Stimulated activated CD8-positive, alpha-beta memory T cell treated with anti-CD3 and anti-CD28 coated beads, Interleukin-4, amount 100 ng/mL, for 1 hour (primary cell): ENCODE measurements at places on chromosomes 3 and 15.

GRCh38 chr15:35547775-35548364 lies 1.9 kb upstream of the DPH6 start:
- no peak for DNase-seq

DNA sequence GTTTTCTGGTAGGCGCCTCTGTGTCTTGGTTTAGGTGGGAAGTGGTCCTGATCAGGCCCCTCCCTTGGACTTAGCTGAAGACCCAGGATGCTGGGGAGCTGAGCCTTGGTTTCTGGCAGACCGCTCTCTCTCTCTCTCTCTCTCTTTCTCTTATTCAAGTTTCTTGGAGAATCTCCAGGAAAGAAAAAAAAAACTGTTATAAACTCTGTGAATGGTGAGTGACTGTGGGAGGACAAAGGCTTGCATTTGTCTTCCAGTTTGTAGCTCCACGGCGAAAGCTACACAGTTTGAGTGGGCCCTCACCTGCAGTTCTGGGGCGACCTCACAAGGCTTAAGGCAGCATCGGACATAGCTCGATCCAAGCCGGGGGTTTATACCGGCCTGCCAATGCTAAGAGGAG lies 7.5 kb downstream of the DET1 start:
- DNase-seq = no peak

- no peak for DNase-seq
Observed at GRCh38 chr3:13274551-13275332, 145.4 kb downstream of the NUP210 start.

GRCh38 chr15:80870893-80871292 lies 91.7 kb downstream of the CEMIP start:
- DNase-seq = no peak

- no peak for DNase-seq
Observed at GRCh38 chr3:38015984-38016383, 13.5 kb downstream of the PLCD1 start.

DNA sequence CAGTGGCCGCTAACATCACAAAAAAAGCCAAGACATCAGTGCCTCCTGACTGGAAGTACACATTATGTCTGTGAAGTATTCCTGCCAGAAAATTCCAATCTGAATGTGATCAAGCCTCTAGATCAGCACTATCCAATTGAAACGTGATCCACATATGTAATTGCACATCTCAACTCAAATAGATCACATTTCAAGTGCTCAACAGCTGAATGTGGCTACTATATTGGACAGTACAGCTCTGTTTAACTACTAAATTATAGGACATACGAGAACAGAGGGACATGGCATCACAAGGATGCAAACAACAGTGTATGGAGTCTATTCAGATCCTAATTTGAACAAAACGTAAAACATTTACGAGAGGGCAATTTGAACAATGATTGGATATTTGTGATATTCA lies 542 bp upstream of the UBAP1L start:
- no peak for DNase-seq

- DNase-seq = no peak
Observed at GRCh38 chr3:153553605-153553945, 391.5 kb downstream of the RAP2B start.
